Activated naive CD4-positive, alpha-beta T cell treated with anti-CD3 and anti-CD28 coated beads for 36 hours (primary cell): ENCODE measurements at places on chromosomes 4 and X.

DNA sequence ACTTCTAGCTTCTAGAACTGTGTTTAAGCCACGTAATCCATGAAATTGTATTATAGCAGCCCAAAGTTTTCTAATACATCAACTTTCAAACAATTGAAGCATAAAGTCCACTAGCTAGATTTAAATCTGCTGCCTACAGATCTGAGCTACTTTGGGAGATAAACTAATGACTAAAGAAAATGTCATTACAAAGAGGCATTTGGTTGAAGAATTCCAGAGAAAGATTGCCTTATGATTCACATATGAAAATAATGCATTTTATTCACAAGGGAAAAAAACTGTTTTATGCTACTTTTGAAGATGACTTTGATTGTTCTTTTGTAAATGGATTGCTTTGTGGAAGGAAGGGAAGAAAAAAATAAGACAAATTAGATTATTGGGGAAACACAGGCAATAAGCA, 124.1 kb upstream of the SLIT2 start:
- H3K36me3 ChIP-seq = no peaks in the 10 kb centered on the region
- H3K27me3 ChIP-seq = no peaks in the 10 kb centered on the region
- no peaks in the 10 kb centered on the region for H3K4me1 ChIP-seq
- H3K4me3 ChIP-seq = no peak overlapping the region
- no peak overlapping the region for H3K27ac ChIP-seq

GRCh38 chr4:109025471-109026076, 262.7 kb upstream of the ETNPPL start:
- H3K27me3 ChIP-seq = no peaks in the 10 kb centered on the region
- no peak for DNase-seq
- no peak overlapping the region for H3K4me3 ChIP-seq
- no peaks in the 10 kb centered on the region for H3K36me3 ChIP-seq
- H3K4me1 ChIP-seq = no peaks in the 10 kb centered on the region

- no peaks in the 10 kb centered on the region for H3K27me3 ChIP-seq
- no peaks in the 10 kb centered on the region for H3K36me3 ChIP-seq
- no peak overlapping the region for H3K27ac ChIP-seq
- H3K4me1 ChIP-seq = no peaks in the 10 kb centered on the region
- no peak for DNase-seq
These were observed 2506.0 kb downstream of the PCDH7 start for GRCh38 chr4:33226133-33226532.

DNA sequence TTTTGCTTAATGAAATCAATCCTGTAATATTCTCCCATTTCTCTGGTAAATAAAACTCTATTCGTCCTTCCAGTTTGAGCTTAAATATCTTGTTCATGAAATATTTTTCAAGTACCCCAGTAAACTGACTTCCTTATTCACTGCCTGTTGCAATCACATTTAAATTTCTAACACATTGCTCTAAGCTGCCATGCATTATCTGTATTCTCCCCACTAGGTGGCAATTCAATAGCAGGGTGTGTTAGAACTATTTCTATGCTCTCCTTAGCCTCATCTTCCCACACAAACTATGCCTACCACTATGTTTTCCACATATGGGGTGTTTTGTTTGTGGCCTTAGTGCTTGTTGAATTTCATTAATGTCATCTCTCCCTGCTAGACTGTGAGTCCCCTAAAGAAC, 377.1 kb upstream of the HS3ST1 start:
- no peak for DNase-seq
- H3K27ac ChIP-seq = no peak overlapping the region
- no peaks in the 10 kb centered on the region for H3K27me3 ChIP-seq
- H3K36me3 ChIP-seq = no peaks in the 10 kb centered on the region

GRCh38 chrX:39616098-39616729, 481.5 kb downstream of the BCOR start:
- H3K4me1 ChIP-seq = peaks cover 22% of the 10 kb centered on the region
- H3K4me3 ChIP-seq = no peak overlapping the region
- peak overlapping the region; percentile 46 for H3K27ac ChIP-seq

DNA sequence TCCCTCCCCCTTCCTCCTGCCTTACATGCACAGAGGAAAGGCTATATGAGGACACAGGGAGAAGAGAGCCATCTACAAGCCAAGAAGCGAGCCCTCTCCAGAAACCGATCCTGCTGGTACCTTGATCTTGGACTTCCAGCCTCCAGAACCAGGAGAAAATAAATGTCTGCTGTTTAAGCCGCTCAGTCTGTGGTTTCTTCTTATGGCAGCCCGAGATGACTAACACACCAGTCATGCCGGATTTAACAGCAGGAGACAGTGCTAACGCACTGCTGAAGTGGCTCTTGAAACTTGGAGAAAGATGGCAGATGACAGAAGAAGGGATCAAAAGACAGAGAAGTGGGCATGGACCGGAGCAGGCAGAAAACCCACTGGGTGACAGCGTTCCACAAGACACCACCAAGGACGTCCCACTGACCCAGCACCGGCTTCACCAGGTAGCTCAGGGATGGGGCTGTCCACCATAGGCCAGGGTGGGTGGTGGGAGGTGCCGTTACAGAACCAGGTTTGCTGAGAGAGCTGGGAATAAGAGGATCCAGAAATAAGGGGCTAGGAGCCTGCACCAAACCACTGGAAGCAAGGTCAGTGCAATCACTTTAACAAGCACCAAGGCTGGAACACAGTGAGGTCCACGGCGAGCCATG, 6.2 kb upstream of the MAN2B2 start:
- no peak overlapping the region for H3K4me3 ChIP-seq
- DNase-seq = no peak
- H3K36me3 ChIP-seq = no peaks in the 10 kb centered on the region

GRCh38 chr4:185576314-185576961, 41.1 kb upstream of the PDLIM3 start:
- no peak overlapping the region for H3K4me3 ChIP-seq
- H3K4me1 ChIP-seq = no peaks in the 10 kb centered on the region
- no peak for DNase-seq
- H3K27me3 ChIP-seq = peaks cover 7% of the 10 kb centered on the region
- H3K27ac ChIP-seq = no peak overlapping the region

DNA sequence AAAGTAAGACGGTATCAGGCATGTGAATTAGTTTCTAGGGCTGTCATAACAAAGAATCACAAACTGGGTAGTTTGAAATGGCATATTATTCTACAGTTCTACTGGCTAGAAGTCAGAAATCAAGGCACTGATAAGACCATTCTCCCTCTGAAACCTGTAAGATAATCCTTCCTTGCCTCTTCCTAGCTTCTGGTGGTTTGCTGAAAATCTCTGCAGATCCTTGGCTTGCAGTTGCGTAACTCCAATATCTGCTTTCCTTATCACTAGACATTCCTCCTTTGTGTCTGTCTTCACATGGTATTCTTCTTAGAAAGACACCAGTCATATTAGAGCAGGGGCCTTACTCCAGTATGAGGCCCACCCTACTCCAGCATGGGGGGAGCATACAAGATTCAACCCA, 19.6 kb upstream of the LCORL start:
- no peaks in the 10 kb centered on the region for H3K4me1 ChIP-seq
- no peaks in the 10 kb centered on the region for H3K36me3 ChIP-seq
- no peak overlapping the region for H3K4me3 ChIP-seq
- no peak for DNase-seq
- H3K27ac ChIP-seq = no peak overlapping the region
- H3K27me3 ChIP-seq = peaks cover 11% of the 10 kb centered on the region

- H3K27ac ChIP-seq = no peak overlapping the region
- H3K4me3 ChIP-seq = no peak overlapping the region
- no peaks in the 10 kb centered on the region for H3K36me3 ChIP-seq
- H3K27me3 ChIP-seq = no peaks in the 10 kb centered on the region
- DNase-seq = no peak
These were observed 104.1 kb downstream of the ASB9 start for GRCh38 chrX:15165832-15166231.
